ENCODE measurements at places on chromosomes 5 and 9.

DNA sequence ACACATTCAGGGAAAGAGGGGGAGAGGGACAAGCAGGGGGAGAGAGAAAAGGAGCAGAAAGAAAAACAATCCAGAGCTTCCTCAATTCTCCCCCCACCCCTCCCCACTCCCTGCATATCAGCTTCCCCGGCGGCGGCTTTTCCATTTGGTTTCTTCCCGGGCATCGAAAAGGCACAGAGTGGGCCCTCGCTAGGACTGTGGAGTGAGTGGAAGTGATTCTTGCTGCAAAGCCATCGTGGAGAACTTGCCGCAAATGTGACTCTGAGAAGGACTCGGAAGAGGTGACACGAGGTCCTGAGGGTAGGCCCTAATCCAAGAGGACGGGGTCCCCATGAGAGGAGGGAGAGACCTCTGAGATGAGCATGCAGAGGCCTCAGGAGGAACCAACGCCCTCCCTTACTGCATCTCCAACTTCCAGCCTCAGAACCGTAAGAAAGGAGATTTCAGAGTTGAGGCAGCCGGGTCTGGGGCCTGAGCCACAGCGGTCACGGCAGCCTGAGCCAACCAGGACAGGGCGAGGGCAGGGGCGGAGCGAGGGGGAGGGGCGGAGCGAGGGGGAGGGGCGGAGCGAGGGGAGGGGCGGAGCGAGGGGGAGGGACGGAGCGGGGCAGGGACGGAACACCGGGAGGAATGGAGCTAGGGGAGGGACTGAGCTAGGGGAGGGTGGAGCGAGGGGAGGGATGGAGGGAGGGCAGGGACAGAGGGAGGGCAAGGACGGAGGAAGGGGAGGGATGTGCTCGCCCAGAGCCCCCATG lies 21.2 kb upstream of the SARDH start:
- DNase-seq, result no peak

- no peak for DNase-seq
Observed at GRCh38 chr5:68450245-68450852, 234.8 kb downstream of the PIK3R1 start.

- no peak for DNase-seq
Observed at GRCh38 chr5:142846406-142846805, 76.2 kb downstream of the ARHGAP26 start.

- DNase-seq, result no peak
Observed at GRCh38 chr5:121189342-121190305, 662.1 kb upstream of the FTMT start.

- no peak for DNase-seq
Observed at GRCh38 chr5:25064306-25064705, 419.5 kb upstream of the CDH10 start.

DNA sequence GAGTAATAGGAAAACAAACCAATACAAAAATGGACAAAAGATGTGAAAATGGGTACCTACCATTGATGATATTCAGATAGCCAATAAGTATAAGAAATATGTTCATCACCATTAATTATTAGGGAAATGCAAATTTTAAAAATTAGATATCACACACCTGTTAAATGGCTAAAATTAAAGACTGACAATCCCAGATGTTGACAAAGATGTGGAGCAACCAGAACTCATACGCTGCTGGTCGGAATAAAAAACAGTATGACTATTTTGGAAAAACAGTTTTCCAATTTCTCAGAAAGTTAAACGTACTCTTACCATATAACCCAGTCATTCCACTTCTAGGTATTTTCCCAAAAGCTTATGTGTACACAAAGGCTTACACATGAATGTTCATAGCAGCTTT lies 27.1 kb downstream of the TMEM267 start:
- DNase-seq, result no peak

DNA sequence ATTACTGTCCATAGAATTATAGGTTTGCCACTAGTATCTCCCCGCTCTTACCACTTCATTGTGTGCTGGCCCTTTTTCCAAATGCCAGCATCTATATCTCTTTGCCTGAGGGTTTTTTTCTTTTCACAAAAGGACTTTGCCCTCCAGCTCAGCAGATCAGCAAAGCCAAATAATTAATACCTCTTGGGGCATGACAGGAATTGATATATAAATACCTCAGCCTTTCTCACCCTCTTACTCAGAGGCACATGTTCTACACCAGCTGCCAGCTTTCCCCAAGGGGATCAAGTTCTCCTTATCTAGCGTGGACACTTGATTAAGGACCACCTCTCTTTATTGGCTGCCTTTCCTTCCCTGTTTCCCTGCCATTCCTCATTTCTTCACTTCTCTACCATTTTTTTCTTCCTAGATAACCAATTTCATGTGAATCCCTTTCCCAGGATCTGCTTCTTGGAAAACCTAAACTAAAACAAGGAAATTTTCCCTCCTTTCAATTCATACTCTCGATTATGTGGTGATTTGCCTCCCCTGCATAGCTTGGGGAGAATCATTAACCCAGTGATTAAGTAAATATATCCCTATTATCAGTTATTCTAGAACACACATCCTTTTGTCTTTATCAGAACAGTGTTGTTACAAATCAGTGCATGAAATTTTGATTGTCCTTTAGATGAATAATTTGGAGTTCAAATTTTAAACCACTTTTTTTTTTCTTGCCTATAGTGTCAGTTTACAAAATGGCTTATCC lies 6.9 kb upstream of the NUDT12 start:
- DNase-seq, result no peak

DNA sequence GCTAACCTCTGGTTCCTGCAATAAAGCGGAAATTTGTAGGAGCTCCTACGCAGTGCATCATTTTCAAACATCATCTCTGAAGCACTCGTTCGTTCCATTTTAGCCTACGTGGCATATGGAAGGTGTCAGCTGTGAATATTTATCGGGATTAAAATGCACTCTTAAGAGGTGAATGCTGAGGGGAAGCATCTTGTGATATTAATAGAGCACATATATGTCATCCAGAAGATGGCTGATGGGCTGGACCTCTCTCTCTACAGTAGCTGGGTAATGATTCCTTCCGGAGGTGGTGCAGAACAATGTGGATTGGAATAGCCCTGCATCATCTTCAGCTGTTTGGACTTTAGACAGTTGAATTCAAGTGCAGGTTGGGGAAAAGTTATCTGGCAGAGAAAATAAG lies 478.7 kb downstream of the DMAC1 start:
- DNase-seq, result no peak

DNA sequence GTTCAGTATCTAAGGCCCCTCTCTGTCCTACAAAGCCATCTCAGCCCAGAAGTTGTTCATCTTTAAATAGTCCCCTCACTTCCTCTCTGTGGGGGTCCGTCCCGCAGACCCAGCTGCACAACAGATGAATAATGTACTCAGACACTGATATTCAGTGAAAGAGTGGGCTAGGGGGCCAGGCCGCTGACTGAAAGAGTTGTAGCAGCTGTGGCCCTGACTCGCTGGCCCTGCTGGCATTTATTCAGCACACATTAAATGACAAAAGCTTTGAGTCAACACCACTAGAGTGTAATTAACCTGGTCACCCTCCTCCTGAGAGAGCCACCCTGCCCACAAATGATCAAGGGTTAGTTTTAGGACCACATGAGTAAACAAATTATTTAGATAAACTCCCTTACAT lies 76.3 kb downstream of the MED10 start:
- no peak for DNase-seq

- no peak for DNase-seq
Observed at GRCh38 chr5:139600336-139600949, 39.3 kb downstream of the UBE2D2 start.

- no peak for DNase-seq
Observed at GRCh38 chr9:88310310-88310980, 77.8 kb upstream of the SPIN1 start.

DNA sequence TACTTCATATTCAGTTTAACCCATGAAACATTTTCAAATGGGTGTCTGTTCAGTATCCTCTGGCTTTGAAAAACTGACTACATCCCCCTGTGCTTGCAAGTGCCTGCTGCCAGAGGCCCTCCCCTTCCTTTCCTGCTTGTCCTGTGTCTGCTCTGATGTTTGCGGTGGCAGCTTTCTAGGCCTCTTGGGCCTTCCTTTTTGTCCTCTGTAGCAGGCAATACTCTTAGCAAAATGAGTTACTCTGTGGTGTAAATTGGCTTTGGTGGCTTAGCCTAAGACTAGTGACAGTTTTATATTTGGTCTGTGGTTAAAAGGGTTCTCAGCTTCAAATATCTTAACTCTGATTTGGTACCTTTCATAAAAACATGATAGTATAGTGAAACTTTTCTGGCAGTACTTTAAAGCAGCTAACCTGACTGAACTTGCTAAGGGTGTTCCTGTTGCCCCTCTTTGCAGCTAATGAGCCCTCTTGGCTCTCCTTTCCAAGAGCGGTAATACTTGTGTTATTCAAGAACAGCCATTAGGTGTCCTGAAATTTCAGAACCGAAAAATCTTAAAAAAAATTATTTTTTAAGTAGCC lies 76.6 kb downstream of the GOLM1 start:
- DNase-seq, result no peak

DNA sequence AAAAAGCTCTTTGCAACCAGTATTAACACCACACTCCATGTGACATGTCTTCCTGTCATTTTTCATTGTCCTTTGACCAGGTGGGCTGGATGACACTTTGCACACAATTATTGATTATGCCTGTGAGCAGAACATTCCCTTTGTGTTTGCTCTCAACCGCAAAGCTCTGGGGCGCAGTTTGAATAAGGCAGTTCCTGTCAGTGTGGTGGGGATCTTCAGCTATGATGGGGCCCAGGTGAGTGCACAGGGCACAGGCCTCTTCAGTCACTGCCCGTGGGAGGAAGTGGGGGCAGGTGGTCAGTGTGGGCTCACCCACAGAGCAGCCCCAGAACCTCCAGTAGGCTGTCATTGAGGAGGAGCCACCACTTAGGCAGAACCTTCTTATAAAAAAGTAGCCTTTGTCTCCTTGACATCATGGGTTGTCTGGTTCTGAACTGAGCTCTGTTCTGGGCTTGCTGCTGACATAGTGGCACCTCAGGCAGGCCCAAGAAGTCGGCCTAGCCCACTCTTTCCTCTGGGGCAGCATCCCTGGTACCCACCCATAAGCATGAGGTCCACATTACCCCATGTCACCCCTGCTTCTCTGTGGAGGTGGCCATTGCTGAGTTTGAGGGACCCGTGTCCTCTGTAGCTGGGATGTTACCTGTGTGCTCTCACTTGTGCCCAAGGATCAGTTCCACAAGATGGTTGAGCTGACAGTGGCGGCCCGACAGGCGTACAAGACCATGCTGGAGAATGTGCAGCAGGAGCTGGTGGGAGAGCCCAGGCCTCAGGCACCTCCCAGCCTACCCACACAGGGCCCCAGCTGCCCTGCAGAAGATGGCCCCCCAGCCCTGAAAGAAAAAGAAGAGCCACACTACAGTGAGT lies 39.3 kb downstream of the SECISBP2 start:
- no peak for DNase-seq

DNA sequence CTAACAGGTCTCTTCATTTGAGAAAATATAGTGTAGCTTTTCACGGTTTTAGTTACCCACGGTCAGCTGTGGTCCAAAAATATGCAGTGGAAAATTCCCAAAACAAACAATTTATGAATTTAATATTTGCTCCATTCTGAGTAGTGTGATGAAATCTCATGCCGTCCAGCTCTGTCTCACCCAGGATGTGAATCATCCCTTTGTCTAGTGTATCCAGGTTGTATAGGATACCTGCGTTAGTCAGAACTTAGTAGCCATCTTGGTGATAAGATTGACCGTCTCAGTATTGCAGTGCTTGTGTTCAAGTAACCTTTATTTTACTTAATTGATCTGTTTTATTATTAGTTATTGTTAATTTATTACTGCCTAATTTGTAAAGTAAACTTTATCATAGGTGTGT lies 41.1 kb downstream of the NDUFS4 start:
- DNase-seq, result no peak

DNA sequence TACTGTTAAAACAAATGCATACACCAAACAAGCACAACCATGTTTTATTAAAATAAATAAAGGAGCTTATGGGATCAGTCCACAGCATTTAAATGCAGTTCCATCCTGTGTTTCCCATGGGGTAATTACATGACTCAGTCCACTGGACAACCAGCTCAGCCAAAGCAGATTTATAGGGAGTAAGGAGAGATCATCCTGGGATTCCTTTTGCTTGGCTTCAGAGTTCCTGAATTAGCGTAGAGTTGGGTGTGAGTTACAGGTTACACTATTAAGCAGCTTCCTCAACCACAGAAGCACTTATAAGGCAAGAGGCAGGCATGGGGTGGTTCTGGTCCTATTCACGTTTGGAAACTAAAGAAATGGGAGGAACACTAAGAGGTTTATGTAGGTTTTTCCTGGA lies 381.1 kb upstream of the ACTBL2 start:
- no peak for DNase-seq

GRCh38 chr9:116316246-116316645 lies 162.7 kb downstream of the PAPPA start:
- no peak for DNase-seq

- no peak for DNase-seq
Observed at GRCh38 chr5:173342813-173343755, 14.9 kb upstream of the STC2 start.

DNA sequence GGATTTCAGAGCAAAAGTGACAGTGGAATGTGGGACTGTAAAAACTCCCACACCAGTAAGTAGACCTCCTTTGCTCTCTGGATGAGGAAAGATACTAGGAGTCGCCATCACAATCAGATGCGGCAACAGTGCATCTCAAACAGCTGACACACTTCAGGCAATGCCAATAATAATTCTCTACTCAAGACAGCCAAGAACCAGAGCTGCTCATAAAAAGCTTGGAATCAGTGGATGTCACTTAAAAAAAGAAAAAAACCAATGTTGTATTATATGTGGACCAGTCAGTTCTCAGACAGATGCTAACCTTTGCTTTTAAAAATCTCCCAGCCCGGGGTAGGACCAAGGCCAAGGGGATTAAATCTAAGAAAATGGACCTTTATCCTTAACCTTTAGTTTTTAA lies 185.0 kb downstream of the GNA14 start:
- DNase-seq, result no peak

GRCh38 chr5:151449839-151450238 lies 2.4 kb downstream of the SLC36A1 start:
- no peak for DNase-seq

- DNase-seq, result no peak
Observed at GRCh38 chr5:146877783-146878475, 628 bp downstream of the PPP2R2B start.

DNA sequence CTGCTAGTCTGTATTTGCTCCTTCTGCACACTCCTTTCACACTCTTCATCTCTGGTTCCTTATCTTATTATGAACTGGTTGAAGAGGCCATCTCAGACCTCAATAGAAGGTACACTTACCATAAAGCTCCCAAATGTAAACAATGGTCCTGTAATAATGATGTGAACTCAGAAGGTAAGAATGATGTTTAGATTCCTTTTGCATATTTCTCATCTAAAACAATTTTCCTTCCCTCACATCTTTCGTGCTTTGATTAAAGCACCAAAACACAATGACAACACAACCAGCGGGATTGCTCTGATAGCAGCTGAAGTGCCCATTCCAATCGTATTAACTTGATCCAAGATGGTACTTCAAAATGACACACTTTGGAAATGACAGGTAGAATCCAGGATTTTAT lies 34.3 kb downstream of the NFIB start:
- DNase-seq, result no peak

GRCh38 chr9:73183917-73184861 lies 32.5 kb downstream of the ANXA1 start:
- no peak for DNase-seq

- no peak for DNase-seq
Observed at GRCh38 chr9:107528686-107529085, 39.1 kb upstream of the KLF4 start.

GRCh38 chr9:22913026-22913425 lies 466.4 kb downstream of the DMRTA1 start:
- DNase-seq, result no peak
